ENCODE measurements at places on chromosomes 2 and 18. TPM values are rescaled to one million over a fixed set of nuclear protein-coding genes. Genes with fewer than 3 reads are reported as not detected.

The ARHGAP25 gene
- 6.3 TPM for polyA plus RNA-seq

The BCL11A gene
- polyA plus RNA-seq = 1.4 TPM

The DNPEP gene
- polyA plus RNA-seq = 71.0 TPM

- DNase-seq = no peak
These were observed 19.1 kb upstream of the NARS1 start for GRCh38 chr18:57640749-57641148.

GRCh38 chr2:182553483-182553882 is 126.6 kb upstream of the PDE1A start:
- no peak for DNase-seq

GRCh38 chr18:60163622-60164021 is 209.0 kb downstream of the MC4R start:
- DNase-seq = no peak

GRCh38 chr2:222320436-222321395 is 21.9 kb upstream of the PAX3 start:
- peak; percentile 89 for DNase-seq

GRCh38 chr2:67281101-67281500 is 116.0 kb upstream of the ETAA1 start:
- no peak for DNase-seq

Measured in kidney (tissue), 22 donors.